ENCODE measurements at places on chromosomes 1 and 21.

GRCh38 chr1:150931773-150932172 lies 5.6 kb downstream of the SETDB1 start:
- no peak for DNase-seq

- no peak for DNase-seq
Measured at GRCh38 chr1:7250176-7250575, 464.9 kb downstream of the CAMTA1 start.

- no peak for DNase-seq
Measured at GRCh38 chr1:227268943-227269342, 49.3 kb downstream of the CDC42BPA start.

DNA sequence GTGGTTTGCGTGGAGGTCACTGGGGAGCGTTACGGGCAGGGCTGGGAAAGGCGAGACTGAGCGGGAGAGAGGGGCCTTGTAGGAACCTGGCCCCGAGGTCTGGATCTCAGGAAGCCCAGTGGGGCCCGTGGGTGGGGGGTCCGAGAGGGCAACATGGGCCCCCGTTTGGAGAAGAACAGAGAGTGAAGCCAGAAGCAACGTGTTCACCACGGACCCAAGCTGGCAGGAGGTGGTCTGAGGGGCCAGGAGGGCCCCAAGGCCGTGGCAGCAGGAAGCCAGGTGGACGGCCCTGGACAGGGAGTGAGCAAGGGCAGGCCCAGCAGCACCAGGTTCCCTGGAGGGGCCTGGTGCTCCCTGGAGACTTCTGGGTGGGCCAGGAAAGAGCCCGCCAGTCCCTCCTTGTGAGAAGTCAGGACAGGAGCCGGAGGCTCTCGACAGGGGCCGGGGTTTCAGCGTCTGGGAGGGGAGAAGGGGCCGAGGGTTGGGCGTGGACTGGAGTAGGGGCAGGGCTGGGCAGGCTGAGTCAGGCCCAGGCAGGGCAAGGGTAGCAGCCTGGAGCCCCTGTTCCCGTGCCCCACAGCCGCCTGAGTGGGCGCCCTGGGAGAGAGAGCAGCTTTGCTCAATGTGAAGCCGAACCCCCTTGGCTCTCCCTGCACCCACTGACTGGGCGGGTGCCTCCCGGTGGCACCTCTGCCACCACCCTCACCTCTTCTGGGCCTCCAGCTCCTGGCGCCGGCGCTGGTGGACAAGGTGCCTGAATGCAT lies 33.5 kb downstream of the CFAP74 start:
- no peak for DNase-seq

GRCh38 chr1:37965301-37965700 lies 18.4 kb upstream of the INPP5B start:
- DNase-seq, result no peak

- no peak for DNase-seq
Measured at GRCh38 chr1:21362096-21362495, 71.8 kb upstream of the ECE1 start.

DNA sequence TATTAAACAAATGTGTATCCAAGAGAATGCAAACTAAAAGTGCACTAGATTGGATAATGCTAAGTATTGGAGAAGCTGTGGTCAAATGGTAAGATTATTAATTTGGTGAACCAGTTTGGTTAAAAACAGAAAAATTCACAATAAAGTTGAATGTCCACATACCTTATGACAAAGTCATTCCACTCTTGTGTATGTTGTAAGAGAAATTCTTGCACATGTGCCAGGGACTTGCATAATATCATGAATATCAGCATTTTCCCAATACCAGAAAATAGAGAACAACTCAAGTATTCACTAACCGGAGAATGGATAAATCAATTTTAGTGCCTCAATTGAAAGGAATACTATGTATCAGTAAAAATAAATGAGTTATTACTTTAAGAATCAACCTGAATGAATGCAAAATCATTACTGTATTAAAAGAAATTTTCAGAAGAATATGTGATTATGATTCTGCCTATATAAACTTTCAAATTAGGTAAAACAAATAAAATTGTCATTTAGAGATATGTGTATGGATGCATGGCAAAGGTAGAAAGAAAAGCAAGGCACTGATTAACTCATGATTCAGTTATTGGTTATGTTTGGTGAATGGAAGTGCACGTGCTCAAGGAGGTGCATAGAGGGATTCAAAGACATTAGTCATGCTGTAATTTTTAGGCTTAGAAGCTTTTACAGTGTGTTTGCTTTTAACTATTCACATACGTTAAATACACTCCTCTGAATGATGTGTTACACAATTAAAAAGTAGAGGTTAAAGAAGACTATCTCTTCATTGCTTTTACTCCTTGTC lies 217.4 kb upstream of the KCNK2 start:
- DNase-seq, result no peak
